Thoracic aorta endothelial cell (primary cell): ENCODE measurements at places on chromosomes 2 and 18. TPM values are rescaled to one million over a fixed set of nuclear protein-coding genes. Genes with fewer than 3 reads are reported as not detected.

Gene C18orf63
- not detected in 2 replicates for total RNA-seq

Gene GRB14
- 10.0 and 19.8 TPM in 2 replicates for total RNA-seq

Gene POTEC
- total RNA-seq = not detected in 2 replicates

Gene CCT4
- 260 and 274 TPM in 2 replicates for total RNA-seq

Gene LOXL3
- 0.72 and 0.93 TPM in 2 replicates for total RNA-seq
